ENCODE measurements at places on chromosomes 7 and 10.

GRCh38 chr10:24414597-24414996 is 205.7 kb downstream of the KIAA1217 start:
- DNase-seq: no peak

DNA sequence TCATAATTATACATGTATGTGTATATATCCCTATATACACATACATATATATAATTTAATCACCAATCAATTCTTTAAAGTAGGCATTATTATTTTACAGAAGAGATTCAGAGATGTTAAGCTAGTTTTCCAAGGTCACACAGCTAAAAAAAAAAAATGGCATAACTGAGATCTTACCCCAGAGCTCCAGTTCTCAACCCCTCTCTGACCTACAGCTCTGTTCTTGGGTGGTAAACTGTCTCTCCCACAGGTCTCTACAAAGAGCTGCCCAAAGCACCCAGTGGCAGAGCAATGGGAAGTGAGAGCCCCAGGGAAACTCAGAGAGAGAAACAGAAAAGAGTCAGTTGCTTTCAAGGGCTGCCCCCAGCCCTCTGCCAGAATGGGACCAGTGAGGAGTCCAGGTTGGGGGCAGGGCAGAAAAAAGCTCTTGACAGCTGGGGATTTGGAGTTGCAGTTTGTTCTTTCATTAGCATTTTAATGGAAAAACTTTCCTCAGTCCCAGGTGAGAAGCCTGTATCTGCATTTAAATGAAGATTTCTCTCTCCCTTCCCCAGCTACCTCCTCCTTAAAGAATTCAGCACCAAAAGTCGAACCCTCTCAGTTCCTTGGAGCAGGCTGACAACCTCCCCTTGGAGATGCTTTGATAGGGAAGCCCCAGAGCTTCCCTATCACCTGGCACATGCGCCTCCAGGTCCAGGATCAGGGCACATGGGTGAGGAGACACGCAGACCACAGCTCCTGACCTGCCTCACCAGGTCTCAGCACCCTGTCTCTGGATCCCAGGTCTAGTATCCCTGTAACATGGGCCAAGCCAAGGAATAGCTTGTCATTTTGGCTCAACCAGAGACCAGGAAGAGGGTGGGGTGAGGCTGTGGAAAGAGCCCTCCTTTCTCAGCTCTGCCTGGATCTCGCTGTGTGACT is 388.1 kb downstream of the PLXNA4 start:
- DNase-seq: no peak

DNA sequence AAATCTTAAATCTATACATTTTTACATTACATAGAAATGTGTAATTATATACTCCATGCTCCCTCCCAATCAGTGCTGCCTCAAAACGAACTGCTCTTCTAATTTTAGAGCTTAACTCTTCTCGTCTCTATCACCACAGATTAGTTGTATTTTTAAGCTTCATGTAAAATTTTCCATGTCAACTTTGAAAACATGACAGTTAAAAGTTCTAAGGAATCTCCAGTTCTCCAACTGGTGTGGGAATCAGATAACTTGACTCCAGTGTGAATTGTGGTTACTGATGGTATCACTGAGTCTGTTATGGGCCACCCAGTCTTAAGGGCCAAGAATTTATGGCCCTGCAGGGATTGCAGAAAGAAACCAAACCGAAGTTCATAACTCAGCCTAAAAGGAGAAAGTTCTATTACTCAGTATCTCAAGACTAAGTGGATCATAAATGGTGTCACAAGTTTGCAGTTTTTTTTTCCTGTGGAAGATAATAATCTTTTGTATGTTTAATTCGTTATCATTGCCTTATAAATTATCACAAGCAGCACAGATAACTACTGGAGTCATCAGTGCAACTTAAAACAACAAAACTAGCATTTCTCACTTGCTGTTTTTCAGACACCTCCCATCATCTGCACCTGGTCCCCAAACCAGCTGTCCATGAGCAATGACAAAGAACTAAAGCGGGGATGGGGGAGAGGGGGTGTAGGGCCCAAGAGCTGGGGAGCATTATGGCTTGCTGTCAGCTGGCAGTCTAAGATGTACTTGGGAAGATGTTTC is 31.5 kb upstream of the KMT2E start:
- DNase-seq: no peak

DNA sequence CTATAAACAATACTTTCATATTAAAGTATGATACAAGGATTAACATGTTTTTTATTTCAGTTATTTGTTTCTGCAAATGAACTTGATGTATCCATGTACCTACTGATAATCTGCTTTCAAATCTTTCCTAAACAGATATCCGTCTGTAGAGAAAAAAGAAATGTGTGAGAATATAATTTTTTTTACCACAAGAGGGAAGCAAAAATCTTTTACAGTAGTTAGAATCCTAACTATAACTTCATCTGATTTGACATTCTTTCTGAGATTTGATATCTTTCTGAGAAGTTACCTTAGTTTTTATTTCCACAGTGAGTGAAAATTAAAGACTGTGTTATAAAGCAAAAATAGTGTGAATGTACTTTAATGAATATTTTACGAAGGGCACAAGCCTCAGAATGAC is 203.9 kb upstream of the PCLO start:
- DNase-seq: no peak

GRCh38 chr7:74372511-74373111 is 81.1 kb upstream of the GTF2IRD1 start:
- DNase-seq: no peak

DNA sequence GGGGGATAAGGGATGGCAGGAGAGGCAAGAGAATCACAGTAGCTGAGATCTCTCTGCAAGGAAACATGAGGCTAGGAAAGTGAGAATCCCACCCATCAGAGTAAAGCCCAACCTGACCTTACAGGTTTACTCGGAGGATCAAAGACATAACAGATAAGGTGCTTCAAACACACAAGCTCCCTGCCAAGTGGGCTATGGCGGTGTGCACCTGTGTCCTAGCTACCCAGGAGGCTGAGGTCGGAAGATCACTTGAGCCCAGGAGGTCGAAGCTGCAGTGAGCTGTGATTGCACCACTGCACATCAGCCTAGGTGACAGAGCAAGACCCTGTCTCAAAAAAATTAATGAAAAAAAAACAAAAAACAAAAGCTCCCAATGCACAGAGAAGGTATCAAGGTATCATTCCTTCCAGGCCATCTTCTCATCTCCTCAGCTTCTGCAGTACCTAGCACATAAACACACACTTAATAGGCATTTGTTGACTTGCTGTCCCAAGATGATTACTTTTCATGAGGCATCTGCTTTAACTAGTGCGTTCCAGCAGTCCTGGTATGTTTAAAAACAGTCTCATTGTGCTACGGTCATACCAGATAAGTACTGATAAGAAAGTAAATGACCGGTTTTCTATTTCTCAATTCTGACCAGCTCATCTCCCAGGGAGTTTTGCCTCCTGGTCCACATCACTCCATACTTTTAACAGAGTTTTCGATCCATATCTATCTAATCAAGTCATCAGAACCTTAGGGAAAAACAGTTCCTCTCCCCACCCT is 13.3 kb downstream of the GNA12 start:
- DNase-seq: no peak

GRCh38 chr7:3780525-3780924 is 479.5 kb downstream of the SDK1 start:
- DNase-seq: no peak

DNA sequence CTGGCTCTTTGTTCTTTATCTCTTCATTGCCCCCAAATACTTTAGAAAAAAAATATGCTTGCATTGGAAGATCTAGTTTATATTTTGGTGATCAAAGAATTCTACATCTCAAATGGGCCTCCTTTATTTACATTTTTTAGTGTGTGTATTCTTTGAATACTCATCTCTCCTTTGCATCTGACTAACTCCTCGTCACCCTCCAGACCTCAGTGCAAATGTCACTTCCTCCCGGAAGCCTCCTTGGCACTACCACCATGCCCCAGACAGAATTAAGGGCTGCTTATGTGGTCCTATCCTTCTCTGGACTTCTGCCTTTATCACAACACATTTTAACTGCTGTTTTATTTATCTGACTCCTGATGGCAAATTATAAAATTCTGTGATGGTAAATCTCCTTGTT is 52.0 kb upstream of the PPP1R3C start:
- no peak for DNase-seq

DNA sequence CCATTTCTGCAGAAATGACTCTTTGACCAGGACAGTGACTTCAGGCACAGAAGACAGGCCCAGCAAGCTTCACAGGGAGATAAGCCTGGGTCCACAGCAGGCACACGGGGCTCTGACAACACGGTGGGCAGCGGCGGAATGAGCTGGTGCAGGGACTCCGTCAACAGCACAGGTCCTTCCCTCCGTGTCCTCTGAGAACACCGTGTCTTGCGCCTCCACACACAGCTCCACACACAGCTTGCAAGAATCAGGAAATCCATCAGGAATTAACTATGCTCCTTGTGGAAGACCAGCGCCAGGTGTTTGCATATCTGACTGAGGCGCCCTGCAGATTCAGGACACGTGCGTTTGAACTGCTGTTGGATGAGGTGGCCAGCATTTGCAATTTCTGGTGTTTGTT is 39.6 kb downstream of the TCERG1L start:
- DNase-seq: no peak

DNA sequence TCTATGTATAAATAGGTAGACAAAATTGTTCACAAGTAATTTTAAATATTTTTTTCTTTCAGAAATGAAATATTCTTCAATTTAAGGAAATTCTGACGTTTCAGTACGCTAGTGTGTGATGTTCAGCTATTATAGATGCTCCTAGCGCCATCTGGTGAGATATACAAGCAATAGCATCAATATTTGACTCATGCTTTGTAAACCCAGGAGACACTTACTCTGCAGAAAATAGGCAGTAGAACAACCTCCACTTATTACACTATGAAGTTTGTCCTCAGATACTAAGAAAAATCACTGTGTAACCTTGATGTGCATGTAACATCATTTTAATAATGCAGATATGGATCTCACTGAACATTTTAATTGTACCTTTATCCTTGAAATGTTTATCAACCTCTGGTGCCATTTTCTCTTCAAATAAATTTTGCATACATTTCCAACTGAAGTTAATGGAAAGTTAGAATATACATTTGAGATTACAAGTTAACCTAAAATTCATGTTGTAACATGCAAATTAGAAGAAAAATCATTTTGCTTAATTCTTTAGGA is 151.5 kb upstream of the FAM3C start:
- no peak for DNase-seq

DNA sequence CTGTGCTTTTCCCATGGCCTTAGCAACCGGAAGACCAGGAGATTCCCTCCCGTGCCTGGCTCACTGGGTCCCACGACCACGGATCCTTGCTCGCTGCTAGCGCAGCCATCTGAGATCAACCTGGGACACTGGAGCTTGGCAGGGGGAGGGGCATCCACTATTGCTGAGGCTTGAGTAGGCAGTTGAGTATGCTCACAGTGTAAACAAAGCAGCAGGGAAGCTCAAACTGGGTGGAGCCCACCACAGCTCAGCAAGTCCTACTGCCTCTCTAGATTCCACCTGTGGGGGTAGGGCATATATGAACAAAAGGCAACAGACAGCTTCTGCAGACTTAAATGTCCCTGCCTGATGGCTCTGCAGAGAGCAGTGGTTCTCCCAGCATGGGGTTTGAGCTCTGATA is 697.0 kb downstream of the SORCS1 start:
- DNase-seq: no peak

DNA sequence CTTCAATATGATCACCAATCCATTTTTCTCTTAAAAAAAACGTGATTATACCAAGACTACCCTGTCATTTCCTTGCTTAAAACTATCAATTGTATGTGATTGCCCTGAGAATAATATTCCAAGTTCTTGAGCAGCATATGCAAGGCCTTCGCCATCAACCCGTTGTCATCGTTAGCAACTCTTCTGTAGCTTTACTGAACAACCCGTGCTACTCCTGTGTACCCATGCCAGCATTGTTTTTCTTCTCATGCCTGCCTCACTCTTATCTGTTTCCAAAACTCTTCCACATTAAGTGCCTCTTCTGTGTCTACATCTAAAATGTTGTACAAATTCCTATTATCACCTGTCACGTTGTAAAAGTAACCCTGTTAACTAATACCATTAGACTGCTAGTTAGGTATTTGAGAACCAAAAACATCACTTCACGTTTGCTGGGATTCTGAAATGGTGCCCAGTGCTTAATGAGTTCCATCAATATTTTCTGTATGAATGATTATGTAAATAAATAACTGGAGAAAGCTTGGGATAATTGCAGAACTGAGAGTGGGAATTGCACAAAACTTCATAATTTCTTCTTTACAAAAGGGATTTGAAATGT is 10.5 kb downstream of the CAV2 start:
- DNase-seq: no peak

GRCh38 chr7:71372991-71373390 is 241.0 kb downstream of the GALNT17 start:
- DNase-seq: no peak

- no peak for DNase-seq
Observed at GRCh38 chr10:113960617-113961181, 83.0 kb upstream of the ADRB1 start.

GRCh38 chr10:35320341-35320740 is 16.0 kb upstream of the CCNY start:
- DNase-seq: no peak

DNA sequence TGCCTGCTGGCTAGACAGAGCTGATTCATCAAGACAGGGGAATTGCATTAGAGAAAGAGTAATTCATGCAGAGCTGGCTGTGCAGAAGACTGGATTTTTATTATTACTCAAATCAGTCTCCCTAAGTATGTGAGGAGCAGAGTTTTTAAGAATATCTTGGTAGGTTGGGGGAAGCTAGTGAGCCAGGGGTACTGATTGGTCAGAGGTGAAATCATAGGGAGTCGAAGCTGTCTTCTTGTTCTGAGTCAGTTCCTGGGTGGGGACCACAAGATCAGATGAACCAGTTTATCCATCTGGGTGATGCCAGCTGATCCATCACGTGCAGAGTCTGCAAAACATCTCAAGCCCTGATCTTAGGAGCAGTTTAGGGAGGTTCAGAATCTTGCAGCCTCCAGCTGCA is 39.8 kb downstream of the FOXI2 start:
- no peak for DNase-seq
